Esophagus mucosa (tissue), 1 donor: ENCODE measurements at places on chromosomes 6 and 20. TPM values are rescaled to one million over a fixed set of nuclear protein-coding genes. Genes with fewer than 3 reads are reported as not detected.
A peak's percentile ranks its signal among the peaks of the same experiment; 100 is the strongest.

- no peak for ATAC-seq
Measured at GRCh38 chr20:58240471-58240870, 12.0 kb upstream of the ANKRD60 start.

DNA sequence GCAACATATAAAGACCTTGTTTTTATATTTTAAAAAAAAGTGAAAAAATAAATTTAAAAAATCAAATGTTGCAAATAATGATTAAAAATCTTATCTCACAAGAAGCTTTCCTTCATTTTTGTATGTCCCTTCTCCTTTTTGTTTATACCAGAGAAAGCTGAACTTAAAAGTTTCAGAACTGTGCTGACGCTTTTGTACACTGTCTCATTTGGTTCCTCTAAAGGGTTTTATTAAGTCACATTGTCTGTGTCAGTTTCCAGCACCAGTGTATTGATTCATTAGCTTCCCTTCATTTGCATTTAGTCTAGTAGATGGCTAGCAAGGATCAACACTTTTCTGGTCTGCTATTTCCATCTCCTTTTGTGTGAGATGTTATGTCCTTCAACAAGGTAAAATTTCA, 6.7 kb downstream of the PCED1A start:
- no peak for ATAC-seq

DNA sequence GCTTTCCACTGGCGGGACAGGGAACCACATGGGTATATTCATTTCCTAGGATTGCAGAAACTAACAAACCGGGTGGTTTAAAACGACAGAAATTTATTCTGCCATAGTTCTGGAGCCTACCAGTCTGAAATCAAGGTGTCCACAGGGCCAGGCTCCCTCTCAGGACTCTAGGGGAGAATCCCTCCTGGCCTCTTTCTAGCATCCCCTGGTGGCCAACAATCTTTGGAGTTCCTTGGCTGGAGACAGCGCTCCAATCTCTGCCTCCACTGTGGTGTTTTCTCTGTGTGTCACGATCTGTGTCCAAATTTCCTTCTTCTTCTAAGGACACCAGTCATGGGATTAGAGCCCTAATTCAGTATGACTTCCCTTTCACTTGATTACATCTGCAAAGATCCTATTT, 95.0 kb downstream of the SCML4 start:
- no peak for ATAC-seq

GRCh38 chr6:26360451-26361416, 4.3 kb upstream of the BTN3A2 start:
- no peak for ATAC-seq

GRCh38 chr20:64045346-64046011, 4.0 kb downstream of the SOX18 start:
- peak; percentile 19 for ATAC-seq

- no peak for ATAC-seq
Measured at GRCh38 chr6:92887871-92888270, 531.5 kb downstream of the EPHA7 start.

DNA sequence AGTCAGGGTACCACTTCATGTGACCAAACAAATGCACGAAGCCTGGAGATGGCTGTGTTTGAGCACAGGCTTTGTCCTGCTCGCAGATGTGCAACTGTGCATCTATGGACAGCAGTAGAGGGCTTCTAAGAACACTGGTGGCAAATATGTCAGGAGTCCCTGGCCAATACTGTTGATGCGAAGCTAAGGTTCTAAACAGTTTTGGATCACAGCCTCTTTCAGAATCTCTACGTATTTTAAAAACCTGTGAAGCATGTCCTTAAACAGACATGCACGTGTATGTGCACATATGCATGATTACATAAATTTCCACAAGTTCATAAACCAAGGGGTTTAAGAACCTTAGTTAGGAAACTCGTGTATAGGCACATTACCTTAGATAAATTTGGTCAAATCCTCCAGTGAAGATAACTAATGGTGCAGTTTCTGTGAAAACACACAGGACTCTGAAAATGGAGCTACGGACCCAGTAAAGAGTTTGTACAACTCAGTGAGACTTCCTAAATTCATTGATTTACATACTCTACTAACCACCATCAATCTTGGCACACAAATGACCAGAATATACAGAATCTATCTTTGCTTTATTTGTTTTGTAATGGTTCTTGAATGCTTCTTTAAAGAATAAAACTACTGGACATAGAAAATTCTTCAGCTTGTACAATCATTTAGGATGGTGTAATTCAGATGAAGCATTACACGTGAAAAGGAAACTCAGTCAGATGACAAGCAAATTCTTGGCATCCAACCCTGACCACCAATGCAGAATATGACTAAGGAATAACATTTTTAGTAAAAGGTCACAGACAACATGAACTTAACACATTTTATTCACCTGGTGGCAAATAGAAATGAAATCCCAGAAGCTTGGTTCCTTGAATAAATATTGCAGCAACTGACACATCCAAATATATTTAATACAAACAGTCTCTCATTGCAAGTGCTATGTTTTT, 27.4 kb downstream of the KCNQ5 start:
- ATAC-seq, result no peak

Gene LY6G5C
- 0.72 TPM for total RNA-seq

Gene GJA1
- total RNA-seq, result 116 TPM

Gene BTNL2
- total RNA-seq, result not detected

Gene KIAA1586
- 5.9 TPM for total RNA-seq

Gene FAM162B
- total RNA-seq, result 0.92 TPM

Gene FBXO9
- 96.8 TPM for total RNA-seq

Gene KCNK16
- total RNA-seq, result not detected
